ENCODE measurements at places on chromosomes 5 and 9.
A peak's percentile ranks its signal among the peaks of the same experiment; 100 is the strongest.

GRCh38 chr9:105437704-105438103 lies 10.1 kb upstream of the FSD1L start:
- DNase-seq = no peak

DNA sequence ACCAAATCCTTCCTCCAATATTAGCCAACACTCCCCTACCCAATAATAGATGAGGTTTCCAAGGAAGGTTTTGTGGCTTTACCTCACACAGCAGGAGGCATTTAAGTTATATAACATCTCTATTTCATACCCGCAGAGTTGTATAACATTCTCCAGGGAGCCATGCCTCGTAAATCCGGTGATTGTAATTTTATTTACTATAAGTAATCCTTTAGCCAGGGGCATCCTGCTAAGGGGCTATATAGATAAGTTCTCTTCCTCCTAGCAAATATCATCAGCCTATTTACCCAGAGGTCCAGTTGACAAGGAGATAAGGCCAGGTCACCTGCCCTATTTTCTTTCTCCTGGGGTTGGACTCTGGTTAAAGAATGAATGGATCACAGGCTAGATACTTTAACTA lies 2051.0 kb downstream of the EFNA5 start:
- no peak for DNase-seq

DNA sequence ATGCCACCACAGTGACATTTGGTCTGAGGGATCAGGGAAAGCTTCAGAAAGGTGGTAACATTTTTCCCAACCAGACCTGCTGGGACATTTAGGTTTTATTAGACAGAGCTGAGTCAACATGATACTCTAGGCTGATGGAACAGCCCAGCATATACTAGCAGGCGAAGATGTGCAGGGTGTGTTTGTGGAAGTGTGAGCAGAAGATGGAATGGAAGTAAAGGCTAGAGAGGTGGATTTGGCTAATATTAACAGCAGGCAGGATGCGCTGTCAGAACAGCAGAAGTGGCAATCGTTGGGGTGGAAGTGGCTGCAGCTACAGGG lies 340.6 kb downstream of the ASTN2 start:
- DNase-seq = no peak

- no peak for DNase-seq
Observed at GRCh38 chr5:66653325-66653724, 57.1 kb downstream of the MAST4 start.

DNA sequence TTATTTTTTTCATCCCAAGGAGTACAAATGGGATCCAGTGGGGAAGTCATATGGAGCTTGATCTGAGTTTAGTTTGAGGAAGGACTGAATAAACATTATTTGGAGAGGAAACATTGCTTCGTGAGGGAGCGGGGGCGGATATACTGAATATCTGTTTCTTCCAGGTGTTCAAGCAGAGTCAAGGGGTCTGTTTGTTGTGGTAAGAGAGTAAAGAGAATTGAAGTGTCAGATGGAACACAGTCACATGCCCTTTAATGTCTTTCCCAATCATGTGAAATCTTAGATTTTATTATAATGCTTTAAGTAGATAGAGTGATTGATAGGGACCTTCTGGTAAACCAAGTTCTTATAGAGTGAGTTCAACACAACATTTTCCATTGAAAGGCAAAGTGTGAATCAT lies 33.7 kb downstream of the DDX46 start:
- no peak for DNase-seq

- DNase-seq = no peak
Observed at GRCh38 chr5:103345461-103345860, 86.9 kb downstream of the MACIR start.

- peak; percentile 90 for DNase-seq
Observed at GRCh38 chr5:176536132-176536901, 885 bp downstream of the RNF44 start.

GRCh38 chr5:10775646-10776045 lies 14.6 kb upstream of the DAP start:
- DNase-seq = no peak

DNA sequence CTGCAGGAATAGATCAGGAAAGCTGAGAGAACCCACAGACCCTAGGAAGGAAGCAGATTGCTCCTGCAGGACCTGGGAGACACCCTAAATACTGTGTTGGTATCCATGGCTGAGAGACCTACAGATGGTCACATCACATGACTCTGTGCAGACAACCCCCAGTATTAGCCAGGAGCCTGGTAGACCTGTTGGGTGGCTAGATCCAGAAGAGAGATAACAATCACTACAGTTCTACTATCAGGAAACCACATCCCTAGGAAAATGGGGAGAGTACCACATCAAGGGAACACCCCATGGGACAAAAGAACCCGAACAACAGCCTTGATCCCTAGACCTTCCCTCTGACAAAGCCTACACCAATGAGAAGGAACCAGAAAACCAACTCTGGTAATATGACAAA lies 24.2 kb upstream of the MELK start:
- no peak for DNase-seq

DNA sequence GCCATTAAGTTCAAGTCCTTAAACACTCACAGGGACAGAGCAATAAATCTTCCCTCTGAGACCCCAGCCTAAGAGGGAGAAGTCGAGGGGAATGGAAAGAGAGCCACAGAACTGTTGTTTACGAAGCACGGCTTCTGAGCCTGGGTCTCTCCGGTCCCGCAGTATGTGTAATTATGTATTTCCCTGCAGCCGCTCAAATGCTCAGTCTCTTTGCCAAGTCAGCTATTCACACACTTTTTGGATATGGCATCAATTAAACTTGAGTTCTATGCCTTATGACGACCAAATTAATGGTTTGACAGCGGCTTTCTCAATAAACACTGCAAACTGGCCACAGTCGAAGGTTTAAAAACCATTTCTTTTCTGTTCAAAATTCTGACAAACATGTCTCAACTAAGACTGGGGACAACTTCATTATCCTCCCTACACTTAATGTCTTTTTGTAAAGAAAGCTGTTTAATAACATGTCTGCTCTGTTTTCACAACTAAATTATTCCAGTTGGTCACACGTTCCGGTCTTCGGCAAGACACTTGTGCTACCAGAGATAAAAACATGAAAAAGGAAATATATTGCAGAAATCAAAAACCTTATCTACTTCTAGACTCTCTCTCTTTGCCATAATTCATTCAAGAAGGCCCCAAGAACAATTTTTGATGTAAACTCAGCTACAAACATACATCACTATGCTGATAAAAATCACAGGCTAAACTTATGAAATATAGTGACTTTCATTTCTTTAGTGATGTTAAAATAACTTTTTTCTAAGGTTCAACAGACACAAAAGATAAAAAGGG lies 203.2 kb downstream of the GAPVD1 start:
- DNase-seq = no peak

GRCh38 chr5:37988454-37989046 lies 148.7 kb upstream of the GDNF start:
- DNase-seq = no peak

DNA sequence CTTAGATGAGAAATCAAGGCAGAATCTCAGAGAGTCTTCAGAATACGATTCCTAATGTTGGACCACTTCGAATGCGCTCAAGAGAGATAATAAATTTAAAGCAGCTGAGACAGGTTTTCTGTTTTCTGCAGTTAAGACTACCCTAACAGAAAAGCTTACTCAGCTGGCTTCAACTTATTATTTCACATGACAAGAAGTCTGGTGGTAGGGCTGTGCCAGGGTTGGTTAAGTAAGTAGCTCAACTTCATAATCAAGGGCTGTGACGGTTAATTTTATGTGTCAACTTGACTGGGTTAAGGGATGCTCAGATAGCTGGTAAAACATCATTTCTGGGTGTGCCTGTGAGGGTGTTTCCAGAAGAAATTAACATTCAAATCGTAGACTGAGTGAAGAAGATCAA lies 3.8 kb downstream of the GPR150 start:
- no peak for DNase-seq

GRCh38 chr9:4588721-4589120 lies 73.4 kb upstream of the PLPP6 start:
- DNase-seq = no peak

GRCh38 chr9:79185866-79186265 lies 385.9 kb upstream of the TLE4 start:
- DNase-seq = no peak

DNA sequence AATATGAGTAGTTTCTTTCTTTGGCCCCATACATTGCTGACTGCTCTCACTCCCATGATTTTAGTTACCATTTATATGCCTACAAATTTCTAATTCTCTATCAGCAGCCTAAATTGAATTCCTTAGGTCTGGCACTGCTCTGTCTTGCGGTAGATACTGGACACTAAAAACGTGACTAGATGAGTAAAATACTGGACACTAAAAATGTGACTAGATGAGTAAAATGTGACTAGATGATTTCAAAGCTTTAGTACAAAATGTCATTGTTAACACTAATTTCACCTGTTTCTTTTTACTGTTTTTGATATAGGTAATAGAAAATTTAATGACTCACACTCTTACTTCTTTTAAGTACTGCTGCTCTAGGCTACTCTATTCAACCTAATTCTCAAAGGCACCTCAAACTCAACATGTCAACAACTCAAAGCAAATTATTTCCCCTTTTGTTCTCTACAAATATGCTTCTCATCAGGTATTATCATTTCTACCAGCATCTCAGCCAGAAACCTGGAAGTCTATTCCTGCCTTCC lies 31.4 kb upstream of the GOLGA1 start:
- no peak for DNase-seq

- no peak for DNase-seq
Observed at GRCh38 chr5:138952962-138953361, 77.8 kb upstream of the LRRTM2 start.

- no peak for DNase-seq
Observed at GRCh38 chr5:163565931-163566608, 60.7 kb downstream of the MAT2B start.

DNA sequence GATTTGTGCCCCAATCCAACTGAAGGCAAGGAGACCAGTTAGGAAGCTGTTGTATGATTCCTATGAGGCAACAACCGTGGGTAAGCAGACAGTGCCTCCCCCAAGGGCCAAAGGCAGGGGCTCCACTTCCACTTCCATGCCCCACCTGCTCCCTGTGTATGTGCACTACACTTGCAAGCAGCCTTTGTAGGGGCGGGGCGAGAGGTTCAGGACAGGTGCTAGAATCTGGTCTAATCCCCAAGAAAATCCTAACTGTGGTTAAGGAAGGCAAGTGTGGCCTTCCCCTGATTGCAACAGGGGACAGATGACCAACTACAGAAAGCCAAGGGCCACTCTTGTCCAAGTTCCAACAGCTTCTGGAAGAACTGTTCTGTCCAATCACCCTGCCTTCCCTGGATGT lies 41.7 kb downstream of the B4GALT1 start:
- no peak for DNase-seq

DNA sequence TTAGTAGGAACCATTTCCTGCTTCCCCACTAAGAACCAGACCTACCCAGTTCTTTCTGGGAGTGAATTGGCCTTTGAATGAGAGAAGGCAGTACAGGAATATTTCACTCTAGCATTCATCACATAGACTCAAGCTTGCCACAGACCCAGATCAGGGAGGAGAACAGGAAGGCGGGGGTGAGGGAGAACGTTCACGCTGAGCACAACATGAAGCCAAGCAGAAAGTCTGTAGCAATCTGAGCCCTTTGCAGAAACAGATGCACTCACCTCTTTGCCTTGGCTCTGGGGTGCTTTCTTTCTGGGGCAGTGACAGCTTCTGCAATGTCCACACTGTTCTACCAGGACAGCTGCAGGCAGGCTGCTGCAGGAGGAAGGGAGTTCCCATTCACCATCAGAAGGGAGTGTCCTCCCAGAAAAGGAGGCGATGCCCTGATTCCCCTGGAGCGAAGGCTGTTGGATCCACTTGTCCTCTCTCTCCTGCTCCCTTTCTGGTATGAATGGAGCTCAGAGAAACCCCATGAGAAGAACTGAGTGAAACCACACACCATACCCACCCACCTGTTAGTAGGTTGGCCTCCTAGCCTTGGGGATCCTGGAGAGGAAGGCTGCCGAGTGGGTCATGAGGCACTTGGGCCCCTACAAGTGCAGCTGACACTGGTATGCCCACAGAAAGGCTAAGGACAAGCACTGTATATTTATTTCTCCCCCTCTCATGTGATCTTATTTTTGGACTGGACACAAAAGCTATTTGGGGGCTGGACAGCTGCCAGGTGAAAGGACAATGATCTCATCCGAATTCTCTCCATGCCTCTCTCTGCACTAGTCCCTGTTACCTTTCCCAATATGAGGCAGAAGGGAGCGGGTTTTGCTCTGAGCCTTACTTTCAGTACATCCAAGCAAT lies 11.7 kb upstream of the FGF1 start:
- DNase-seq = peak; percentile 75

GRCh38 chr5:119435436-119436132 lies 16.7 kb upstream of the HSD17B4 start:
- peak; percentile 72 for DNase-seq

- DNase-seq = no peak
Observed at GRCh38 chr5:159301466-159301865, 28.8 kb downstream of the IL12B start.

- no peak for DNase-seq
Observed at GRCh38 chr9:4097515-4097914, 202.4 kb downstream of the GLIS3 start.

- no peak for DNase-seq
Observed at GRCh38 chr9:85158512-85158911, 489.0 kb downstream of the NTRK2 start.

DNA sequence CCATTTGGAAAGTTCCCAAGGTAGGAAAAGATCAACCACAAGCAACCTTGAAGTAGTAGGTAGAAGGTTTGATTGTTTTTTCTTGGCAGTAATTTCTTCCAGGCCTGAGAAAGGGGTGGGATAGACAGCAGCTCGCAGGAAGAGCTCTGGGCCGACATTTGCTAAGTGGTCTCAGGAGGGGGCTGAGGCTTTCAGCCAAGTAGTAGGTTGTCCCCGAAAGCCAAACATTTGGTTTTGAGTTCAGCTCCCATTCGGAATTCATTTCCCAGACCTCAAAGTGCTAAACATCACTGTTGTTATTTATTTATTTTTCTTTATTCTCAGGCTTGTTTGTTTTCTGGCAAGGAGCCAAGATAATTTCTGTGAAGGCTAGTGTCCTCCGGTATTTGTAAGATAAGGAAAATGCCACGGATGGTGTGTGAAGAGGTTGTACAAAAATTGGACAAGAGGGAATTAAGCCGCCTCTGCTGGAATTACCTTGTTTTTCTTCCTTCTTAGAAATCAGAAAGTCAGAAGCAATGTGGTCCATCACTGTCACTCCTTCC lies 112.1 kb downstream of the KIF4B start:
- DNase-seq = no peak

DNA sequence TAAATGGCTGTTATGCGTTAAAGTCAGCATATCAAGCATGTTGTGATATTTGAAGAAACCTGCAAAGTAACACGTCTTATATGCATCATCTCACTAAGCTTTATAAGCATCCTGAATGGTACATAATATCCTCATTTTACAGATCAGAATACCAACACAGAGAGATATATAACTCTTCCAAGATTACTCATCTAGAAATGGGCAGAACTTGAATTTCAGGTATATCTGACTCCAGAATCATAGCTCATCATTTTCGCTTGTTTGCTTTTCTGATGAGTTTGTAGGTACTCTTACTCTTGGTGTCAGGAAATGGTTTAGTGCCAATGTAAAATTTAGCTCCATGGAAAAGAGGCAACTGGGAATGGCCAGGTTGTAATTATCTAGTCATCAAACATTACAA lies 232.3 kb upstream of the ANKH start:
- no peak for DNase-seq

GRCh38 chr9:90219548-90220118 lies 423.0 kb downstream of the DIRAS2 start:
- no peak for DNase-seq

Measured in sciatic nerve (tissue), 2 donors.